ENCODE measurements at places on chromosomes 6 and 20. TPM values are rescaled to one million over a fixed set of nuclear protein-coding genes. Genes with fewer than 3 reads are reported as not detected.
A peak's percentile ranks its signal among the peaks of the same experiment; 100 is the strongest.

GRCh38 chr6:87623248-87623647, 33.3 kb downstream of the ORC3 start:
- H3K36me3 ChIP-seq: no peaks in the 10 kb centered on the region
- H3K27ac ChIP-seq: no peak overlapping the region
- no peaks in the 10 kb centered on the region for H3K27me3 ChIP-seq
- no peak for DNase-seq
- no peak overlapping the region for H3K4me3 ChIP-seq
- no peaks in the 10 kb centered on the region for H3K4me1 ChIP-seq

GRCh38 chr20:56017560-56017959, 12.2 kb upstream of the CBLN4 start:
- no peaks in the 10 kb centered on the region for H3K27me3 ChIP-seq
- no peak overlapping the region for H3K27ac ChIP-seq
- H3K4me1 ChIP-seq: no peaks in the 10 kb centered on the region
- H3K36me3 ChIP-seq: no peaks in the 10 kb centered on the region
- DNase-seq: no peak

Gene MKKS
- 19.3 TPM for total RNA-seq

DNA sequence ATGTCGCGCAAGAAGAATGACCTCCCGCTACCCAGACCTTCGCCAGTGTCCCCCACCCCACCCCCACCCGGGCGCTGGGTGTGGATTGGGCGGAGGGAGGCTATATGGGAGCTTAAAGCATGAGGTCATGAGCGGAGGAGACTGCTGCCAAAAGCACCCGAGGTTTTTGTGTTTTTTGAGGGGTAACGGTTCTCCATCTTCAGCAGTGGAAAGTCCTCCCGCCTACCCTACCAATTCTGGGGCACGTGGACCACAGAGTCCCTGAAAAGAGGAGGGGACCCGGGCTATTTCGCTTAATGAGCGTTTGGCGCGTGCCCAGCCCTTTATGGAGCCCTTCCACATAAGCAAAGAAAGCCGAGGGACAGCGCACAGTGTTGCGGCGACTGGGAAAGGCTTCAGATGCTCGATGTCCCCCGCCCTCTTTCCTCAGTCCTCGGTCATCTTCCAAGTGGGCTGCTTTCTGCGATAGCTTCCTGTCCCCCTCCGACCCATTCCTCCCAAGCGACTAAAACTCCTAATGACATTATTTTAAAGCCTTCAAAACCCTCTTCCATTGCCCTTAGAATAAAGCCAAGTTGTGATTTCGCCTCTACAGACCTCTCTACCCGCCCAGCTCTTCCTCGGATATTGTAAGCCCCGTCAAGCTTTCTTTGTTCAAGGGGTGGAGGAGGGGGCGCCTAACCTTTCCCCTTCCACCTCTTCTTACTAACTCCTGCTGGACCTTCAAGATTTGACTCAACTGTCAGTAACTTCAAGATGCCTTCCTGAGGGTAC, 2.1 kb upstream of the TRERF1 start:
- DNase-seq: peak; percentile 20
- no peaks in the 10 kb centered on the region for H3K27me3 ChIP-seq
- H3K36me3 ChIP-seq: no peaks in the 10 kb centered on the region
- H3K4me1 ChIP-seq: no peaks in the 10 kb centered on the region
- H3K4me3 ChIP-seq: peak overlapping the region; percentile 97
